ENCODE measurements at places on chromosomes 13 and 19. TPM values are rescaled to one million over a fixed set of nuclear protein-coding genes. Genes with fewer than 3 reads are reported as not detected.

Gene LGALS7
- not detected for total RNA-seq

Gene MYBPC2
- 4.6 TPM for total RNA-seq

Gene KLK4
- not detected for total RNA-seq

Gene NOVA2
- total RNA-seq: 0.03 TPM

Gene CYP2F1
- total RNA-seq: 0.28 TPM

Gene NHLRC3
- total RNA-seq: 15.1 TPM

Gene TUBA3C
- not detected for total RNA-seq

Gene ANKRD24
- 1.2 TPM for total RNA-seq

All from activated T-helper 17 cell treated with anti-CD3 and anti-CD28 coated beads, Interleukin-2, amount 50 U/mL, for 72 hours (primary cell).